ENCODE measurements at places on chromosomes 2 and 18.

- DNase-seq: peak; percentile 39
Observed at GRCh38 chr18:70659036-70659925, 370.4 kb downstream of the SOCS6 start.

GRCh38 chr2:82524826-82525225 lies 1934.3 kb downstream of the SUCLG1 start:
- DNase-seq: no peak

DNA sequence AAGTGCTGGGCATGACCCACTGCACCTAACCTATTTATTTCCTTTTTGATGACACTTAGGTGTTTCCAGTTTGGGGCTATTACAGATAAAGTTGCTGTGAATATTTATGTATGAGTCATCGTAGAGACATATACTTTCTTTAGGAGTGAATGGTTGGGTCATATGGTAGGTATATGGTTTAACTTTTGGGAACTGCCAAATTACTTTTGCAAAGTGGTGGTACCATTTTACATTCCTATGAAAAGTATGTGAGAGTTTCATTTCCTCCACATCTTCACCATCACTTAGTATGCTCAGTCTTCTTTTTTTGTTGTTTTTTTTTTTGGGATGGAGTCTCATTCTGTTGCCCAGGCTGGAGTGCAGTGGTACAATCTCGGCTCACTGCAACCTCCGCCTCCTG lies 56.1 kb downstream of the HNRNPLL start:
- no peak for DNase-seq

DNA sequence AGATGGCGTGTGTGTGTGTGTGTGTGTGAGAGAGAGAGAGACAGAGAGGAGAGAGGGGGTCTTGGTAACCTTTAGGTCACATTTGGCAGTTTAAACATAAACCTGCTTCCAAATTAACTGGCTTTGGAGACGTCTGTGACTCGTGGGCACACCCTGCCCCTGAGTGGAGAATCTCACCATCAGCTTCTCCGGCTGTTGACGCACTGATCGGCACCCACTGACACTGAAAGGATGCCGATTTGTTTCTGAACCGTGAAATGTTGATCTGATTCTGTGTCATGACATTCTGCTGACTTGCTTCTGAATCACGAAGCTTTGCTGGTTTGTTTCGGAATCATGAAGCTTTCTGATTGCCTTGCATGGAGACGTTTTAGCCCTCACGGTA lies 114.7 kb downstream of the RTP5 start:
- no peak for DNase-seq

DNA sequence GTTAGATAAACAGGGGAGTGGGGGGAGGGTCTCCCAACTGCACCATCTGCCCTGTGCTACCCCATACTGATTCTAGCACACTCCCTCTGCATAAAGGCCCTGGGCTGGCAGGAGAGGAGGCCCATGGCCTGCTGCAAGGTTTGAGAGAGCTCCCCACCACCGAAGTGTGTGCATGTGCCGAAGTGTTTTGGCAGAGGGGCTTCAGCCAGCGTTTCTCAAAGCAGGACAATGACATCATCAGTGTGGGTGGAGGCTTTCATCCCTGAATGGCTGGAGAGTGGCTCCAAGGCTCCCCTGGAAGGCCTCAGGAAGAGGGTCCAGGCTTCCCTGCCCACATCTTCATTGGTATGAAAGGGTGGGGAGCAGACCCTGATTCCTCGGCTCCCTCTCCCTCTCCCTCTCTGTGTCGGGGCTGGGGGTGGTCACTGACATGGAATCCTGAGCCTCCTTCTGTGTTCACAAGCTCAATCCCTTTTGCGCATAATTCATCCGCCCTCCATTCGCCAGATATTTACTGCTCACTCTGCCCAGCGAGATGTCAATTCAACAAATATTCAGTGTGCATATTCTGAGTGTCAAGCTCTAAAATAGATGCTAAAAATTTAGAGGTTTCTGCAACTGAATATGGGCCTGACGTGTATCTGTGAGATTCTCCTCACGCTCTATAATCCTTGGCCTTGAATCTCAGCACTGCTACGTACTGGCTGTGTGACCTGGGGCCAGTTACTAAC lies 122.1 kb downstream of the CELF4 start:
- DNase-seq: no peak

DNA sequence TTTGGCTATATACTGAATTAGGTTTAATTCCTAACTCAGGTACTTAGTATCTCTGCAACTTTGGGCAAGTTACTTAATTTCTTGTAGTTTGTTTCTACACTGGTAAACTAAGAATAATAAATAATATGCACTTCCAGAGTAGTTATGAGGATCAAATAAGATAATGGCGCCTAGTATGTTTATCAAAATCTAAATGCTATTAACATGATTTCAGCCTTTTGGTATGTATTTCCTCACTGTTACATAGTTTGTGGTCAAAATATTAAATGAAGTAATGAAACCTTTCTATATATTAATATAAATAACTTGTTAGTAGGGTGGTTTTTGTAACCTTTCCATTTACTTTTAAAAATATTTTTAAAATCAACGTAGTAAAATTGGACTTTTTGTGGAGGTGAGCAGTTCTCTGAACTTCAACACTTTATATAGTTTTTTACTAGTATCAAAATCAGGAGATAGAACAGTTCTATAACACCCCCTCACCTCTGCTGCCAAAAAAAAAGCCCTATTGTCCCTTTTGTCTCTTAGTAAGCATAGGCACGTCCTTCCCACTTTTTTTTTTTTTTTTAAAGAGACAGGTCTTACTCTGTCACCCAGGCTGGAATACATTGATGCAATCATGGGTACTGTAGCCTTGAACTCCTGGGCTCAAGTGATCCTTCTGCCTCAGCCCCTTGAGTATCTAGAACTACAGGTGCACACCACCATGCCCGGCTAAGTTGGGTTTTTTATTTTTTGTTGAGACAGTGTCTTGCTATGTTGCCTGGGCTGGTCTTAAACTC lies 44.8 kb downstream of the RAB3GAP1 start:
- DNase-seq: no peak

DNA sequence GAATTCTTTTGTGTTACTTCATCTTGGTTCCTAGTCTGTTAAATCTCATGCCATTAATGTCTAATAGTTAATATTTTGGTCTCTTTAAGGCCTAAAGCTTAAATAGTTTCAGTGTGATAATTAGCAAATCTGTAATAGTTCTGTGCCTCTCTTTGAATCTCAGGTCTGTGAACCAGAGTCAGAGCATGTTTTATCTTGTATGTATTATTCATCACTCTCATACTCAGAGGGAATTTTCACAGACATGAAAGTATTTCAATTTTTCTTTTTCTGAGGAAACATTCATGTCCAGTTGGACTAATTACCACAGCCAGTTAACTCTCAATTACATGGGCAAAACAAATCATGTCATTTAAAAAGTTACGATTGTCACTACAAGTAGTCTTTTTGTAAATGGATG lies 931.9 kb upstream of the SLC39A10 start:
- DNase-seq: no peak

GRCh38 chr2:43039376-43040080 lies 186.9 kb downstream of the ZFP36L2 start:
- no peak for DNase-seq

DNA sequence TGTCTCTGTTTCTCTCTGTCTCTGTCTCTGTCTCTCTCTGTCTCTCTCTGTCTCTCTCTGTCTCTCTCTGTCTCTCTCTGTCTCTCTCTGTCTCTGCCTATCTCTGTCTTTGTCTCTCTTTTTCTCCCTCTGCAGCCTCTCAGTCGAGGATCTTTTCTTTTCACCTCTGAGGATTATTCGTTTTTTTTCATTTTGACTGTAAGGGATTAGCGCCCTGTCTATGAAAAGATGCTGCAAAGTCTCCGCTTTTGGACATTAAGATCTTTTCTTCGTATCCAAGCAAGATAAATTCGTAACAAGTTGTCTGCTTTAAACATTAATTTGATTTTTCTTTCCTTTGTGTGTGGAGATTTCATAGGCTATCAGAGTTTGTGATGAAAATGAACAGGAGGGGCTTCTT lies 191.2 kb upstream of the TPO start:
- no peak for DNase-seq

DNA sequence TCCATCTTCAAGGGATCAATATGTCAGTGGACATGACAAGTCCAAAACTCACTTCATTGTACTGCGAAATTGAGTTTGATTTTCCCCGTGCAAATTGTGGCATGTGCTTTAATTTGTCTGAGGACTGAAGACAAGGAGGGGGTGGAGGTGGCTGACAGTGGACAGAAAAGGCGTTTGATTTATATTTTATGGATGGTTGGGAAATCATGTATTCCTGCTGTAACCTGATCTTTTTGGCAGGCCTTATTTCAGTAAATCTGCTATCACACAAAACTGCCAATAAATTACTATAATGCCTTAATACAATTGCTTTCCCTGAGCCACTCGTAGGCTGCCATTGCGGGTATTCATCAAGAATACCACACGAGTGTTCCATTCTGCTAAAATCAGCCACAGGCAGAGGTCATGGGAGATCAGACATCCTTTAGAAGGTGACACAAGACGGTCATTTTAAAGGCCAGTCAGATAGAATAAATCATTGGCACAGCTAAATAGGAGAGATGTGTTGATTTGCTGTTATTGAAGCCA lies 720.5 kb downstream of the MBD2 start:
- no peak for DNase-seq

GRCh38 chr2:13545320-13545719 lies 828.6 kb downstream of the TRIB2 start:
- DNase-seq: no peak

GRCh38 chr2:239801404-239802184 lies 223.5 kb downstream of the NDUFA10 start:
- DNase-seq: no peak

DNA sequence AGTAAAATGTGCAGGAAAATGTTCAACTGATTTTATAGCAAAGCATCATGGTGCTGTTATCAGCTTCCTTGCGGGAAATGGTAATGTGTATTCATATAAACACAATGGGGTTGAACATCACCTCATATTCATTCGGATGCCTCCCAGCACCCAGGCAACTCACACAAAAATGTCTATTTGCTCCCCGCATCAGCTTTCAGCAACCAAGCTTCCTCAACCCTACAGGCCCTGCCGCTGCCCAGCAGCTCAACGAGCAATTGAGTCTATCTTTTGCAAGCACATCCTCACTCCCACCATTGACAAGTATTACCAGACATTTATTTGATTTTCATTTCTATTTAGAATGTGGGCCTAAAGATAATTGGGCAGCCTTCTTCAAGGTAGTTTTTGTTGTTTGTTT lies 2161.4 kb upstream of the PIK3C3 start:
- no peak for DNase-seq

DNA sequence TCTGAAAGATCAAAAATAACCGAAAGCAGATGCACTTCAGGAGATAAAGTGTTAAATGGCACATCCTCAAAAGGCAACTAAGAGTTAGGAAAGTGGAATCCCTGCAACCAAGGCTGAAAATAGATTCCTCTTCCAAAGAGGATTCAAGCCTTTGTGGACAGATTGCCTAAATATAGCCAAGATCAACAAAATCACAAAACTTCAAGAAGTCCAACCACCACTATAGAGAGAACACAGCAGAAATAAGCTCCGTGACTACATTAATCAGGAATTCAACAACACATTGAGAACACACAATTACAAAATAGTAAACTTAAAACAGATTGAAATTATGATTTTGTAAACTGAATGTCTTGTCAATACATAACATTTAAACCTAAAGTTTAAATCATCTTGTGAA lies 165.7 kb downstream of the LNPK start:
- no peak for DNase-seq

DNA sequence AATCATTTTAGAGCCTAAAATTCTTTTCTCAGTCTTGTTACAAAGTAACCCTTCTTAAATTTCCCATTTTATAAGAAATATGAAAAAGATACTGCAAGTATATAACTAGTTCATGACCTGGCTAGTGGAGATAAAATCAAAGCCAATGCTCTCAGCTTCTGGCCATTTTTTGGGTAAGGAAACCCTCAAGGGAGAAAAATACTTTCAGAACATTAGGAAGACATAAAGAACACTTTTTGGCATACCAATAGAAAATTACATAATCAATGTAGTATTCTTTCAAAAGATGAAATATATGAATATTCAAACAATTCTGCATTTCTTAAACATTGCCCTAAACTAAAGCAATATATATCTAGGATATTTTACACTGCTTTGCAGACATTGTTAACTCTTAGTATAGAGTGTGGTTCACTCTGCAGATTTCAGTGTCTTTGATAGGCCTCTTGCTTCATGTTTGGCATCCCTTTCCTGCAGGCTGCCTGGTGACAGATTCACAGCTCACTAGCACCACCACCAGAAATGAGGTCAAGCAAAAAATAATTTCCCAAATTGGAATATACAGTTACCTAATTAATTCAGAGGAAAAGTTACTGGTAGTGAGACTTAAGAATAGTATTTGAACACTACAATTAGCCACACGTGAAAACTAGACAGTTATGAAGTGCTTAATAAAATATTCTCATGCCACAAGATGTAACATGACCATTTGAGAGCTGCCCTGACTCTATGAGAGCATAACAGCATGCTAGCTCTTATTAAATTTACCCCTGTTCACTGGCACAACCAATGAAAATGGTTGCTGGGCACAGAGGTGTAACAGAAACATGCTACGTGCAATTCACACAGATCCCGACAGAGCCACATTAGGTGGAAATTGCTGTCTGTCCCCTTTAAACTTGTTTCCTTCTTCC lies 36.0 kb downstream of the PAIP2B start:
- DNase-seq: no peak

DNA sequence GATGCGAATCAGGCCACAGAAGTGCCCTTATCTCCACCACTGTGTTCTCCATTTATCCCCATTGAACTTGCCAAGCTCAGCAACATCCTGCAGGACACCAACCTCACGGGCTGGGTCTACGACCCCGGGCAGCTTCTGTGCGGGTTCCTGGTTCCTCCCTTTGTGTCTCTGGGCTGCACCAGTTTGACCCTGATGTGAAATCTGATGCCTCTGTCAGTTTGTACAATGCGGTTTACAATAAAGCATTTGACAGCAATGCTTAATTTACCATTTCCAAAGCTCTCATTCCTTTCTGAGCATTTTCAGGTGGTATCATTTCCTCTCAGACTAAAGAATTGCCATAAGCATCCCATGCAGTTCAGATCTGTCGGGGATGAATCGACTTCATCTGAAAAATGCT lies 3.3 kb upstream of the TMEM18 start:
- DNase-seq: no peak

DNA sequence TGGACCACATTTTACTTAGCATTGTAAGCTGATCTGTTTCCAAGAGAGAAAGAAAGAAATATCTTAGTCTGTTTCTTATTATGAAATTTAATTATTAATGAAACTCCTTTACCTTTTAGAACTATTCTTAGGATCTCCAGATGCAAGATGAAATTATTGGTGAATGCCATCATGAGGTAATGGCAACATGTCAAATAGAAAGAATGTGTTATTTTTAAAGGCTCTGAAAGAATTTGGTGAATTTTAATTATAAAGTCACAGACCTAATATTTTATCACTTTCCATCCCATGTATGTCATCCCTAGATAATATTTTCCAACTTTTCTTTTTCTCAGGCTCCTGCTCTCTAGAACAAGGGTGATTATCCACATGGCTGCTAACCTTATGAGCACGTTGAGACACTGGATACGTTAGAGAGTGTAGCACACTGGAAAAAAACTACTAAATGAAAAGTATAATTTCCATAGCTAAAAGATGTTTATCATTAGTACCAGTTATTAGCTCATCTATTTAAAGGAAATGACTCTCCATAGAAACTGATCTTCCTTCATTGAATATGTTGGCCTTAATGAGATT lies 95.2 kb upstream of the SCG2 start:
- no peak for DNase-seq

GRCh38 chr2:200394045-200394444 lies 87.6 kb downstream of the SPATS2L start:
- DNase-seq: no peak
